ENCODE measurements at places on chromosomes 11 and 22.

GRCh38 chr11:61340979-61341378 is 8.0 kb downstream of the TKFC start:
- no peak for DNase-seq

- no peak for DNase-seq
These were observed 697.7 kb downstream of the TBC1D22A start for GRCh38 chr22:47460176-47460575.

- DNase-seq = no peak
These were observed 7.9 kb downstream of the RELT start for GRCh38 chr11:73384125-73384441.

DNA sequence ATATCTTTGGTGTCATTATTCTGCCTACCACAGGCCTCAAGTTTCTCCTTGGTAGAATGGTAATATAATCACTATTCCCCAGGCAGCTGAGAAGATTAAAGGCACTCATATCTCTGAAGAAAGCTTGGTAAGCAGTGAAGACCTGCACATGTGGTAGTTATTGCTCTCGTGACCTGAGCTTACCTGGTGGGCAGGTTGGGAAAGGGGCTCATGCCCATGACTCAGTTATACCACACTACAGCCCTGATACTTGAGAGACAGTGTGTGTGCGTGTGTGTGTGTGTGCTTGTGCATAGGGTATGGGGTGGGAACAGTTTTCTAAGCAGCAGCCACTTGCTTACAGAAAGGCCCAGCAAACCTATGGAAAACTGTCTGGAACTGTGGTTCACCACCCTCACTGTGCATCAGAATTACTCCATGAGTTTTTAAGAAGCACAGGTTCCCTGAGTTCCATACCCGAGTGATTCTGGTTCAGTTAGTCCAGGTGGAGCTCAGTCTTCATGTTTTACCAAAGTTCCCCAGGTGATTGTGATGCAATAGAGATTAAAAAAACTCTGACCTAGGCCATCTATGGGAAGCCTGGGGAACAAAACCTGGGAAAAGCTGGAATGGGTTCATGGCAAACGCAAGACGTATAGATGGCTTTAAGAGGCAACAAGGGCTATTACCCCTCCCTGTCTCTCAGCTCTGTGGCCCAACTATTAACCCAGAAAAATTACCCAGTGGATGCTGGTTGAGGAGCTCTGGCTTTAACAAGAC is 79.0 kb upstream of the ZBED5 start:
- no peak for DNase-seq
